ENCODE measurements at places on chromosomes 3 and 15. TPM values are rescaled to one million over a fixed set of nuclear protein-coding genes. Genes with fewer than 3 reads are reported as not detected.

Gene RBPMS2
- 0.39 TPM for total RNA-seq

Gene FSTL1
- total RNA-seq, result 198 TPM

Gene AMOTL2
- 41.8 TPM for total RNA-seq

Gene SPINK8
- not detected for total RNA-seq

Gene KAT2B
- 21.2 TPM for total RNA-seq

Gene FOXB1
- not detected for total RNA-seq

GRCh38 chr3:186638259-186638658, 1.9 kb upstream of the FETUB start:
- H3K27ac ChIP-seq, result no peak overlapping the region
- peaks cover 29% of the 10 kb centered on the region for H3K27me3 ChIP-seq
- no peaks in the 10 kb centered on the region for H3K36me3 ChIP-seq
- no peak for DNase-seq

GRCh38 chr3:16601537-16602005, 3.7 kb downstream of the DAZL start:
- no peaks in the 10 kb centered on the region for H3K4me1 ChIP-seq
- no peak overlapping the region for H3K4me3 ChIP-seq
- H3K36me3 ChIP-seq, result no peaks in the 10 kb centered on the region
- DNase-seq, result no peak
- H3K27me3 ChIP-seq, result no peaks in the 10 kb centered on the region
- no peak overlapping the region for H3K27ac ChIP-seq

- H3K4me1 ChIP-seq, result no peaks in the 10 kb centered on the region
- no peak for DNase-seq
- H3K36me3 ChIP-seq, result no peaks in the 10 kb centered on the region
- H3K4me3 ChIP-seq, result no peak overlapping the region
- no peaks in the 10 kb centered on the region for H3K27me3 ChIP-seq
- H3K27ac ChIP-seq, result no peak overlapping the region
These were observed 47.4 kb downstream of the CMTM8 start for GRCh38 chr3:32285891-32286290.

GRCh38 chr15:38461066-38461833, 7.3 kb downstream of the FAM98B start:
- no peaks in the 10 kb centered on the region for H3K36me3 ChIP-seq
- H3K27me3 ChIP-seq, result no peaks in the 10 kb centered on the region
- H3K27ac ChIP-seq, result no peak overlapping the region
- no peak for DNase-seq
- H3K4me3 ChIP-seq, result no peak overlapping the region

- no peak overlapping the region for H3K4me3 ChIP-seq
- H3K36me3 ChIP-seq, result no peaks in the 10 kb centered on the region
These were observed 45.7 kb downstream of the POC1A start for GRCh38 chr3:52108302-52109232.

GRCh38 chr15:37134699-37135131, 34.4 kb upstream of the MEIS2 start:
- no peaks in the 10 kb centered on the region for H3K36me3 ChIP-seq
- no peak overlapping the region for H3K4me3 ChIP-seq
- DNase-seq, result no peak
- H3K27me3 ChIP-seq, result no peaks in the 10 kb centered on the region
- H3K27ac ChIP-seq, result no peak overlapping the region

GRCh38 chr3:16715281-16715680, 110.1 kb upstream of the DAZL start:
- H3K4me3 ChIP-seq, result no peak overlapping the region
- DNase-seq, result no peak
- H3K36me3 ChIP-seq, result no peaks in the 10 kb centered on the region
- H3K27ac ChIP-seq, result no peak overlapping the region
- H3K4me1 ChIP-seq, result no peaks in the 10 kb centered on the region
